Stimulated activated CD4-positive, alpha-beta T cell treated with anti-CD3 and anti-CD28 coated beads, Interleukin-2, amount 100 ng/mL, for 24 hours (primary cell): ENCODE measurements at places on chromosomes 2 and 18.
A peak's percentile ranks its signal among the peaks of the same experiment; 100 is the strongest.

DNA sequence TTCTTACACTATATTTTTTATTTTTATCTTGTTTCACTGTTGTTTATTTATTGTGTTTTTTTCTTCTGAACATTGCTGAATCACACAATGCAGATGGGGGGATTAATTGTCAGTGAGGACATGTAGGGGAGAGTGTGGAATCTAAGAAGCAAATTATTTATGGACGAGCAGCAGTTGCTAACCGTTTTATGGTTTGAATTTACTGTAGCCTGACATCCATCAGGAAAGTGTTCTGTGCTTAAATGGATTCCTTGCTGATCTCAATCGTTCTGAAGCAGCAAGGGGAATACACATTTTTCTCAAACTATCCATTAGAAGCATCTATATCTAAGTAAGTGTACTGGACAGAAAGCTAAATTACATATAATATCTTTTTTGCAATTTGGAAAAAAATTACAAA lies 119.5 kb downstream of the CD8B2 start:
- no peak for DNase-seq

GRCh38 chr2:143700865-143701264 lies 571.6 kb downstream of the ARHGAP15 start:
- DNase-seq: no peak

DNA sequence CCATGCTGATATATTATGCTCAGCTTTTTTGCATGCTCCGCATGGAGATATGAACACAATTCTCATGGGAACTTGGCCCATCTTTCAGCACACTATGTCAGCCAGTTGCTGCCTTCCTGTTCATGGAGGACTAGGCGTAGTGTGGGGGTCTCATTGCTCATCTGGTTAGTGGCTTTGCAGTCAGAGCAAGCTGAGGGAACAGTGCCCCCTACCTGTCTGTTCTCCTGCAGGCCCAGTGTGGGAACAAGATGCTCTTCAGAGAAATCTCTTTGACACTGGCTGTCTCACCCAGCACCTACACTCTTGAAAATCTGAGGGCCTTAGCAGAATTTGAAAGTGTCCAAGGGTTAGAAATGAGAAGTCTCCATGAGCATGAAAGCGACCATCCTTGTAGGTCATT lies 47.1 kb downstream of the SPTBN1 start:
- DNase-seq: peak; percentile 33

- no peak for DNase-seq
Observed at GRCh38 chr2:73174244-73174643, 28.1 kb upstream of the NOTO start.

GRCh38 chr18:47800756-47801155 lies 129.7 kb downstream of the SMAD2 start:
- DNase-seq: no peak

DNA sequence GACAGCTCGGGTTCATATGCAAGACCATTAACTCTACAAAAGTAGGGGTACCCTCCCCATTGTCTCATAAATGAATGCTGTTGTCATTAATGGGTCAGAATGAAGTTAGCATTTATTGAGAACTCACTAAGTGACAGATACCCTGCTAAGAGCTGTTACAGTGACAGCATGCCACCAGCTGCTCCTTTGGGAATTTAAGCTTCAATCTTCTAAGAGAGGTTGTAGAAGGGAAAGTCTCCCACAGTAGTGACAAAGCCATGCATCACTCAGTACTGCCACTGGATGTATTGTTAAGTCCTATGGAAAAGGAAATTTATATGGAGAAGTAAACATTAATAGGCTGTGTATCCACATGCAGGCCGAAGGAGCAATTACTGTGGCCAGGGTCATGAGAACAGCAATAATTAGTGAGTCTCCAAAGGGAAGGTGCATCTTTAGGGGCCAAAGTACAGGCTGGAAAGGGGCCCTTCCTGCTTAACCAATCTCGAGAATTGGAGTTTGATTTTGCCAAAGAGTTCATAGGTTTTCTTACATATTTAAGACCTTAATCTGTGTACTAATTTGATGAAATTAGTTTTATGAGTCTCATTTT lies 64.5 kb upstream of the FAM124B start:
- DNase-seq: no peak

GRCh38 chr2:235669983-235670962 lies 176.4 kb downstream of the AGAP1 start:
- no peak for DNase-seq

- no peak for DNase-seq
Observed at GRCh38 chr2:190177249-190178040, 114.9 kb upstream of the MSTN start.

- DNase-seq: no peak
Observed at GRCh38 chr18:72419914-72420313, 124.2 kb downstream of the CBLN2 start.

- DNase-seq: no peak
Observed at GRCh38 chr2:69549421-69549820, 94.1 kb downstream of the AAK1 start.

- peak; percentile 48 for DNase-seq
Observed at GRCh38 chr2:35410431-35411061, 945.0 kb upstream of the CRIM1 start.

- no peak for DNase-seq
Observed at GRCh38 chr2:149061133-149061745, 22.7 kb downstream of the LYPD6B start.

GRCh38 chr2:235502336-235502735 lies 8.5 kb downstream of the AGAP1 start:
- DNase-seq: no peak

GRCh38 chr18:23690505-23691068 lies 1.3 kb downstream of the LAMA3 start:
- DNase-seq: no peak

GRCh38 chr2:132372276-132372675 lies 44.3 kb upstream of the GPR39 start:
- no peak for DNase-seq

GRCh38 chr2:191233533-191233932 lies 11.7 kb upstream of the MYO1B start:
- no peak for DNase-seq

DNA sequence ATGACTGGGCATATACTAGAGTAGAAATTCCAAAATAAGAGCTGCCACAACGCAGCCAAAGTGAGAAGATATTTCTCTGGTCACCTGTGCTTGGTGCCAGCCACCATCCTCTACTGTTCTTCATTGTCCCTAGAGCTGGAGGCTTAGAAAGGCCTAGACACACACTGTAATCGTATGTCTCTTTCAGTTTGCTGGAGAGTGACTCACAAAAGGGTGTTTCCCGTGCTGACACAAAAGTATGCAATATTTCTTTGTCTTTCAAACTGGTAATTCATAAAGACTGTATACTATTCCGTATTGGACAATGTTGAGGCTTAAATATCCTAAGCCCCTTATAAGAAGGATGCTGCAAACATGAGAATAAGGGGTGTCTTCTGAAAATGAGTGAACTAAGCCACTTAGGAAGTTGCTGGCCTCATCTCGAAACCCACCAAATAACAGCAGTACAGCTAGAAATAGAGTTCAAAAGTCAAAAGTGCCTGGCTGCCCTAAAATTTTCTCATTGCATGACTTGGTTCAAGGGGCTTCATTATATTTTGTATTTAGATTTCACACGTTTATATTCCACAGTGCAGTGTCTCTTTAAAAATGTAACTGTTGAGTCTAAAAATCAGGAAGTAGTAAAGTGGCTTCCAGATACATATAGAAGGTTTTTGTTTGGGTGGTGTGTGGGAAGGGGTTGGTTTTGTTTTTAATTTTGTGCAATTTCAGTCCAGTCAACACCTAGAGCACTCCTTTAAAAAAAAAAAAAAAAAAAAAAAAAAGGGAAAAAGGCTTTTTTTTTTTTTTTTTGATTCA lies 601.1 kb downstream of the ARHGAP15 start:
- DNase-seq: no peak

GRCh38 chr18:23053776-23054457 lies 81.4 kb upstream of the CABLES1 start:
- DNase-seq: no peak

DNA sequence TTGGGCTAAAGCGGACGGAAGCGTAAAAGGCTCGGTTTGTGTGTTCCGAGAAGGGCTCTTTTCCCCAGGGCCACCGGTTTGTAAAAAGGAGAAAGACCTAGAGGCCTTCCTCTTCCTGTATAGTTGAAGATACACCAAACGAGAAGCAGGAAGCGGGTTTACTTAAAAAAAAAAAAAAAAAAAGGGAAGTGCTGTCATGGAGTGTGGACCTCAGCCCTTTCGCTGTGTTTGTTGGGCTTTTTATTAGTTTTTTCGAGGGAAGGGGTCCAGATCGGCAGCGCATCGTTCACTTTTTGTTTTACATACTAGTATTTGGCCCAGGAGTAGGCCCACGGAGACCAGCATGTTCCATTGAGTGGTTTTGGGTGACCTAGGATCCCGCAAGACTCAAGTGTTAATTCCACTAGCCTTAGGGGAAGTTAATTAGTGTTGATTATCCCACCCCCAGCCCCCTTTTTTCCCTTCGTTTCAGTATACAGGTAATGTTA lies 676 bp downstream of the ACTR2 start:
- peak; percentile 21 for DNase-seq

- no peak for DNase-seq
Observed at GRCh38 chr2:42858140-42859005, 66.0 kb upstream of the HAAO start.

GRCh38 chr2:29936020-29936419 lies 14.6 kb upstream of the ALK start:
- DNase-seq: no peak

GRCh38 chr2:125684256-125684655 lies 971.7 kb upstream of the GYPC start:
- no peak for DNase-seq

DNA sequence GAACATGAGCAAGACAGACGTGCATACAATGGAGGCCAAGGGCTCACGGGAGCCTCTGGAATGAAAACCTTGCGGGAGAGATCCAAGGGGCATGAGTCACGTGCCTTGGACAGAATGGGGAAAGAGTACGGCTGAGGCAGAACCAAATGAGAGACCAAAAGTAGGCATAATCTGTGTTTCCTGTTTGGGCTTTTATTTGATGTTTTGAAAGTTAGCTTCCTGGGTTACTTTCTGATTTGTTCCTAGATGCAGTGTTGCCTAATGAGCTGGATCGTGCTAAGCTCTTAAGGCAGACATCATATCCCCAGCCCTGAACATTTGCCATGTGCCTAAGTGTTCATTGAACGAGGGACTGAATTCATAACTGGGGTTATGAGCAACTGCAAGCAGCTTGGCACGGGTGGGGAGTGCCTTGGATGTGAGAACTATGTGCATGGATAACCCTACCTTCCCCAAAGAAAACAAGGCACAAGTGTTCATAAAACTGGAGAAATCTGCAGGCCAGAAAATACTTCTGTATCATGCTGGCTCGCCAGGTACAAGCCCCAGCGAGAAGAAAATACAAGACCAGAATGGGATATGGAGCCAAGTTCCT lies 60.3 kb upstream of the RPL31 start:
- DNase-seq: no peak

GRCh38 chr2:179355881-179356280 lies 91.2 kb upstream of the SESTD1 start:
- DNase-seq: no peak

DNA sequence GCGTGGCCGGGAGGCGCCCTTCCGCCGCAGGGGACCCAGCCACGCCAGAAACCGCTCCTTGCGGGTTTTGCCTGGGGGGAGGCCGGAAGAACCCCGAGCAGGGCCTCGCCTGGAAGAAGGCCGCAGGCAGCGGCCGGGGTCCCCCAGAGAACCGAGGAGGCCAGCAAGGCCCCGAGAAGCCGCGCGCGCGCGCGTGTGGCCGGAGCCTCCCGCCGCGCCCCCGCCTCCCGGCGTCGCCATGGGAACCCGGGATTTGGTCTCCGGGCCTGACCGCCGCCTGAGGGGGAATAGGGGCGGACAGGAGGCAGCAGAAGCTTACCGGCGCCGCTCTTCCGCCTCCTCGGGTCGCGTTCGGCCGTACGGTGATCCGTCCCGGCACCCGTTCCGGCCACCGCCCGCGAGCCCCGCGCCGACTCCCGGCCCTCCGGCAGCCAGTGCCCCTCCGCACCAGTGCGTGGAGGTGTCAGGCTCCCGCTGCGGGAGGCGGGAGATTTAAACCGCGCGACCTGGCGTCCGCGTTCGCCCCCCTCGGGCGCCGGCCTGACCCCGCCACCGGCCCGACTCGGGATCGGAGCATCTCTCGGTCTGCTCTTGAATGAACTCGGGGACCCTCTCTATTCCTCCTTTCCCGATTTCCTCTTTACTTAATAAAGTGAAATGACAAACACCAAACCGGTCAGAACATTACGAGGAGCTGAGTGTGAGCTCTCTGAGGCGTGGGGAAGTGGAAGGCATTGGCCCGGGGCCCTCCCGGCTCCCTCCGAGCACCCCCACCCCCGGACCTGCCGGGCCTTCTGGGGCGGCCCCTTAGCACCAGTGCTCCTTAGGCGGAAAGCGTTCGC lies at the start of gene ICA1L:
Gene ICA1L, minus strand, starts transcription at position 467 of the 842 bp plus-strand sequence. CDS start 42,757 bp downstream, outside the sequence.
- peak; percentile 61 for DNase-seq

DNA sequence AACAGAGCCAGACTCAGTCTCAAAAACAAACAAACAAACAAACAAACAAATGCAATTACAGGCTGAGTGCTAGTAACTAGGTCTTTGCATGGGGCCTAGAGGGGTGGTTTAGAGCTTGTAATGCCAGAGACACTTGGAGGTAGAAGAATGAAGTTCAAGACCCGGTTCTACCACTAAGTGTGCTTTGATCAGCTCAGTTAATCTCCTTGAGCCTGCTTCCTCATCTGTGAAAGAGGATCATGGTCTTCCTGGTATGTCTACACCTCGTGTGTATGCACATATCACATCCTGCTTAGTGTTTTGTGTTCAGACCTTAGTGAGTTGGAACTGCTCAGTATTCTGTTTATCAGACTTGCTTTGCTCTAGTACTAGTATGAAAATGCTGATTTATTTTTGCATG lies 4.8 kb upstream of the ATP6V1C2 start:
- no peak for DNase-seq

GRCh38 chr2:72915907-72916742 lies 1.2 kb upstream of the EMX1 start:
- peak; percentile 64 for DNase-seq

- DNase-seq: no peak
Observed at GRCh38 chr2:183179156-183179555, 54.9 kb downstream of the NUP35 start.

GRCh38 chr18:75106746-75107145 lies 102.2 kb downstream of the PTGR3 start:
- DNase-seq: peak; percentile 10

- DNase-seq: no peak
Observed at GRCh38 chr2:14313341-14313740, 319.2 kb upstream of the LRATD1 start.

DNA sequence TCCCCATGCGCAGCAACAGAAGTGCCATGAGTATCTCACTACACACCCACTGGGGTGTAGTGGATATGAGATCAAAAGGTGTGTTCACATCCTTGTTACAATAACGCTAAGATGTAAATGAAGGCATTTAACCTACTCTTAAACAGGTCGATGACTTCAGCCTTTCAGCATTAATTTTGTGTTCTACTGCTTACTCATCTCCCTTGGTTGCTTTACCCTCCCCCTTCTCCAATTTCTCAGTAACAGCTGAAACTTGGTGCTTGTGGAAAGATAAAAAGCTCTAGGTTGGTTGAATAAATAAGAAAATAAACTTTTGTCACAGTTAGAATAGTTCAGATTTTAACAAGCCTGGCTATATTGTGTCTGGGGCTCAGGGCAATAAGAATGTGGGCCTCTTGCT lies 147.5 kb upstream of the SESTD1 start:
- no peak for DNase-seq

- no peak for DNase-seq
Observed at GRCh38 chr2:230457793-230458192, 41.8 kb downstream of the SP100 start.

GRCh38 chr2:119486196-119486827 lies 38.0 kb downstream of the SCTR start:
- no peak for DNase-seq

- peak; percentile 6 for DNase-seq
Observed at GRCh38 chr2:231781798-231782726, 980 bp upstream of the PDE6D start.

GRCh38 chr2:231356466-231356844 lies 39.1 kb upstream of the B3GNT7 start:
- no peak for DNase-seq
